ENCODE measurements at places on chromosomes 12 and 14.

DNA sequence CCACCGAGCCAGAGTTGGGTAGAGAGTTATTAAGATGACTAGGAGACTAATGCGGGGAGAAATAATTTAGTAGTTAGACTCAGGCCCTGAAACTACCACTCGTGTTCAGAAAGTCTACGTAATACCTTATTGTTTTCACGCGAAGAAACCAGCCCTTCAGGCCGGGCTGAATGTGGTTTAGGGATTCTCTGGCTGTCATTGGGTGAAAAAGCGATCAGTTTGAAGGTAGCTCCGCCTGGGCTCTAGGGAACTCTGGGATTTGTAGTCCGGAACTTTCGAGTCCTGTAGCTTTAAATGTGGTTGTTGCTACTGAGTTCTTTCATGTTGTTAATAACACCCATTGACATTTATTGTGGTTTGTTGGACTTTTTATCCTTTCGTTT is 549 bp upstream of the WDR89 start:
- peak; percentile 84 for ATAC-seq

- no peak for ATAC-seq
These were observed 18.6 kb upstream of the CRIP2 start for GRCh38 chr14:105455766-105456660.

DNA sequence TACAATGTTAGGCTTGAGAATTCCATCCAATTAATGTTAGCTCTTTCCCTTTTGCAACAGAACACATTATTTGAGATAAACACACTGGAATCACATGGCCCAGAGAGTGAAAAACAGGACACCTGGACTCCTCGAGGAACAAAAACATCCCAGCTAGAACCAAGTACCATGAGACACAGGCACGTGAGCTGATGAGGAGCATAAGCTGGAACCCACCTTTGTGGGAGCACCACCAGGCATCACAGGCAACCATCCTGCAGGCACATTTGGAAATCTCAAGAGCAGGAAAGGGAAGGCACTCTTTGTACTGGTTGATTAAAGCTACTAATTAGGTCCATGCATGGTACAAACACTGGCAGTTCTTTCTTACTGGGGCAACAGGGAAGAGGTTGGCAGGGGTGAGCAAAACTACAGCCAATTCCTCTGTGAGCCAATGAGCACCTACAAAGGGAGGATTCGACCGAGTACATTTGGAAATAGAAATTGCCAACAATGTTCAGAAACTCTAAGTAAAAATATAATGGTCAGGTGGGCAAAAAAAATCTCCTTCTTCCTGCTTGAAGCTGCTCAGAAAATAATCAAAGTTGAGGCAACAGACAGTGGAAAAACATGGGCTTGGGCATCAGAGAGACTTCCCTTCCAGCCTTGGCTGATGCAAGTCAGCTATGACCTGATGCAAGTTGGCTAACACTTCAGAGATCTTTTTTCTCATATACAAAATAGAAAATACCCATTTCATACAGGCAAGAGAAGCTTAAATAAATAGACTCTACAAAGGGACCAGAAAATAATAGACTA is 216.7 kb downstream of the NUAK1 start:
- no peak for ATAC-seq

GRCh38 chr12:110343114-110343513 is 60.4 kb downstream of the ANAPC7 start:
- ATAC-seq: no peak

- ATAC-seq: no peak
These were observed 39.7 kb downstream of the PSMA6 start for GRCh38 chr14:35331605-35332516.

GRCh38 chr14:51283402-51284085 is 43.5 kb downstream of the TMX1 start:
- peak; percentile 76 for ATAC-seq

GRCh38 chr12:93009533-93009932 is 80.4 kb upstream of the EEA1 start:
- no peak for ATAC-seq

DNA sequence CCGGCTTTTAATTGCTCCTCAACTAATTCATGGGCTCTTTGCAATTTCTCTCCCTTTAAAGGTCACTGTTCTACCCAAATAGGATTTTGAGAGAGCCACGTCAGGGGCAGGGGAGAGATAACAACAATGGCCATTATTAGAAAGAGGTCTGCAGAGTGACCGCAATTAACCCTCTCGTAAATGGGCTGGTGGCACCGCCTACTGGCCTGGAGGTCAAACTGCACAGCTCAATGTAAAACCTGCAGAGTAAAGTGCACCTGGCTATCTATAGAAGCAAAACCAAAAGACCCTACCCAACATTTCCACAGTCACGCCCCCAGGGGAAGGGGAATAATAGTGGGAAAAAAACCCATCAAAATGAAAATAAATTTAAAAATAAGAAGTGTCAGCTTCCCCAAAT is 21.6 kb upstream of the CLEC4E start:
- no peak for ATAC-seq

DNA sequence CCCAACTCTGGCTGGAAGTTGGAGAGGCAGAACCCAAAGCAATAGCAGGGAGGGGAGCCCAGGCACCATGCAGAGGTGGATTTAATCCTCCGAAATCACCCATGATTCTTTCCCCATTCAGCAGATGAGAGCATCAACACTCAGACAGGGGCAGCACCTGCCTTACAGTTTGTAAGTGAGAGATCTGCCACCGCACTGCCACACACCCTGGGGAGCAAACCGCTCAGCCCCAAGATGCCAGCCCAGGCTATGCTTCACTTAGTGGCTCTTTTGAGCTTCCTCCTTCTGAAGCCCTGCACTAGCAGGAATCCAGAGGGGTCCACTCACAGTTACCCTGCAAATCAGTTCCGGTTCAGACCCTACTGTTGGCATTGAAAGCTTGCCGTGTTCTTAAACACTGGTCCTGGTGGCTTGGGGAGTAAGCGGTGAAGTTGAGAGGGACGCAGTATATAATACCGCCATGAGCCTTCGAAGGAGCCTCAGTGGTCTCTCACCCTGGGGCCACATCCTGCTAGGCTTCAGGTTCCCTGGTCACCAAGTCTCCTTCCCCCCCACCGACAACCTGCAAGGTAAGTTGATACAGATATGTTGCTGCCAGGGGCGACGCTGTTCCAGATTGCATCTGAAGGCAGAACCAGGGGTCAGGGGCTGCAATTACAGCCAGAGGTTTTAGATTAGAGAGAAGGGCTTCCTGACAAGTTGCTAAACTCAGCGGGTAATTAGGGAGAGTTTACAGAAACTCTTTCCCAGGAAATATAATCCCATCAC is 72.0 kb upstream of the CCND2 start:
- ATAC-seq: no peak

DNA sequence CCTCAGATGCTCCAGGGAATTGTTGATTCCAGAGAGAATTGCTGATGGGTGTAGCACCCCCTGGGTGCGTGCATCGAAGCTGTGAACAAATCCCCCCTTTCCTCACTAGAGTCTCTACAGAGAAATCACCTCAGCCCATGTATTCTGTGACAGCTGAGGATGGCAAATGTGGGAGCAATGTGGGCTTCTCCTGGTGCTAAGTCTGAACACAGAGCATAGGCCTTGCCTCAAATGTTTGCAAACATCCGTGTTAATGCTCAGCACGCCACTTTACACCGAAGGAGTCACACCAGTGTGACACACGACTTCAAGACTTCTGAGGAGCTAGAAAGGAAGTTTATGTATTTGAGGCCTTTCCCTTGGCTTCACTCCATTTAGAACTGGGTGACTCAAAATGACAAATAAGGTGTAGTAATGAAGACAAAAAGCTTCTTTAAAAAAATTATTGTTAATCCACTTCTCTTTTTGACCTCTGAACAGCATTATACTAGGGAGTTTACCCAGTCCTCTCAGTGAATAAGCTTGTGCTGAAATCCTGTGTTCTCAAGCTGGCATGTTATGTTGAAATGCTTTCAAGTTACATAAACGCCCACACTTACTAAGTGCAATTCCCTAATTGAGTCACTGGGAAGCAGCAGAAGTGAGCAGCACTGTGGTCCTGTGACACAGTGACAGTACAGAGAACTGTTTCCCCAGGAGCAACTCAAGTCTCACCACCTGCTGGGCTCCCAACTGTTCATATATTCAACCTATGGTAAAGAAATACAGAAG is 92.9 kb downstream of the FAR2 start:
- peak; percentile 92 for ATAC-seq

GRCh38 chr14:92939699-92940098 is 16.7 kb downstream of the CHGA start:
- no peak for ATAC-seq

DNA sequence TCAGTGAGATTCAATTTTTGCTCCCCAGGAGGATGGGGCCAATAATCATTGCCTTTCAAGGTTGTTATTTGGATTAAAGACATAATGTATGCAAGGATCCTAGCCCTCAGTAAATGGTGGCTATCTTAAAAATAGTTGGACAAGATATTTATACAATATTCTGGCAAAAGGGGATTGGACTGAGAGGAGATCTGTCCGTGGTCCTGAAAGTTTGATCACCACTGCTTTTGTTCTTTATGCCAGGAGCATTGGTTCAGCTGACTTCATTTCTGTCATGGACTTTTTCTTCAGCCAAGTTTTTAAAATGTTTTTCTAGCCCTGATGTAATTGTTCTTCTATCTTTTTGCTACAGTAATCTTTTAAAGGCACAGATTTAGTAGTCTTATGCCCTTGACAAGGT is 70.2 kb upstream of the TCL1A start:
- ATAC-seq: no peak

GRCh38 chr14:103880348-103881267 is 33.2 kb upstream of the PPP1R13B start:
- ATAC-seq: peak; percentile 72

GRCh38 chr12:130993759-130994670 is 40.3 kb downstream of the ADGRD1 start:
- ATAC-seq: no peak

GRCh38 chr14:93895023-93895604 is 32.0 kb upstream of the FAM181A start:
- ATAC-seq: no peak

DNA sequence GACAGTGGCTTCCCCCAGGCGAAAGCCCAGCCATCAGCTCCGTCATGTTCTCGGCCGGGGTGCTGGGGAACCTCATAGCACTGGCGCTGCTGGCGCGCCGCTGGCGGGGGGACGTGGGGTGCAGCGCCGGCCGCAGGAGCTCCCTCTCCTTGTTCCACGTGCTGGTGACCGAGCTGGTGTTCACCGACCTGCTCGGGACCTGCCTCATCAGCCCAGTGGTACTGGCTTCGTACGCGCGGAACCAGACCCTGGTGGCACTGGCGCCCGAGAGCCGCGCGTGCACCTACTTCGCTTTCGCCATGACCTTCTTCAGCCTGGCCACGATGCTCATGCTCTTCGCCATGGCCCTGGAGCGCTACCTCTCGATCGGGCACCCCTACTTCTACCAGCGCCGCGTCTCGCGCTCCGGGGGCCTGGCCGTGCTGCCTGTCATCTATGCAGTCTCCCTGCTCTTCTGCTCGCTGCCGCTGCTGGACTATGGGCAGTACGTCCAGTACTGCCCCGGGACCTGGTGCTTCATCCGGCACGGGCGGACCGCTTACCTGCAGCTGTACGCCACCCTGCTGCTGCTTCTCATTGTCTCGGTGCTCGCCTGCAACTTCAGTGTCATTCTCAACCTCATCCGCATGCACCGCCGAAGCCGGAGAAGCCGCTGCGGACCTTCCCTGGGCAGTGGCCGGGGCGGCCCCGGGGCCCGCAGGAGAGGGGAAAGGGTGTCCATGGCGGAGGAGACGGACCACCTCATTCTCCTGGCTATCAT is 663 bp downstream of the PTGER2 start:
- peak; percentile 25 for ATAC-seq

DNA sequence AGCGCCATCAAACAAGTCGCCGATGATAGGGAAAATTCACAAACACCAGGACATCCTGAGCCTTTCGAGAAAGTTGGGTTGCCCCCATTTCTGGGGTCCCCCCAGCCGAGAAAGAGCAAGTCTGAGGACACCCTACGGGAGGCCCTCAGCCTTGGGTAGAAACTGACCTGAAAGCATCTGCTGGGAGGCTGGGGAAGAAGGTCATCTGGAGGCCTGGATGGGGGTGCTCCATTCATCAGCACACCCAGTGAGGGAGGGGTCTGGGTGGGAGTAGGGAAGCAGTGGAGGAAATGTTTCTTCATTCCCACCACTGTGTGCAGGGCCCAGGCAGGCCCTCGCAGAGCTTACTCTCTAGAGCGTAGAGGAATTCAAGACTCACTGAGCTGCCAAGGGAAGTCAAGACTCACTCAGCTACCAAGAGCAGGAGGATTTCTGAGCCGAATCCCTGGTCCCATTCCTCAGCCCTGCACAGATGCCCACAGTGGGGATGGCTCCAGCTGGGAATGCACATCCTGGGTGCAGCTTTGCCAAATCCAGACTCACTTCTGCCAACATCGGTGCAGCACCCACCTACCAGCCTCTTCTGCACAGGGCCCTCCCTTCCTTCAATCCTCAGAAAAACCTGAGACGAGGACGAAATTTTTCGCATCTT is 38.1 kb downstream of the DIO3 start:
- no peak for ATAC-seq

DNA sequence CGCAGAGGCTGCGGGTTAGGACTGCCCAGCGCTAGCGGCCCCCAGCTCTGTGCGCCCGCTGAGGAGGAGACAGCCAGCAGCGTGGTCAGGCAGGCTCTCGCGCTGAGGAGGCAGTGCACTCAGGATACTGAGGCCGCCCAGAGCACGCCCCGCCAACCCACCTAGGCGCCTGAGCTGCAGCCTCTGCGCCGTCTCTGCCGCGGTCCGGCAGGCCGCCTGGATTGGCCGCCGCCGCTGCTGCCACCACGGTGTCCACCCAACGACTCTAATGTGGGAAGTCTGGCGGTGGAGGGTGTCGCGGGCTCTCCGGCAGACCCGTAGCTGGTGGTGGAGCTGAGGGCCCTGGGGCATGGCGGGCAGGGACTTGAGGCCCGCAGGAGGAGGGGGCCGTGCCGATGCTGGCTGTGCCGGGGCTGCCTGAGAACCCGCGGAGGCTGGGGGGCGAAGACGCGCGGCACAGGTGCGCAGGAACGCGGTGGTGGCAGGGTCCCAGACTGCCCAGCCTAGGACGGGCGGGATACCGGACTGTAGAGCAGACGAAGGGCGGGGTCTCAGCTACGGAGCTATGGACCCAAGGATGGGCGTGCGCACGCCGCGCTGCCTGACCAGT is 69.9 kb downstream of the ASCL4 start:
- no peak for ATAC-seq

DNA sequence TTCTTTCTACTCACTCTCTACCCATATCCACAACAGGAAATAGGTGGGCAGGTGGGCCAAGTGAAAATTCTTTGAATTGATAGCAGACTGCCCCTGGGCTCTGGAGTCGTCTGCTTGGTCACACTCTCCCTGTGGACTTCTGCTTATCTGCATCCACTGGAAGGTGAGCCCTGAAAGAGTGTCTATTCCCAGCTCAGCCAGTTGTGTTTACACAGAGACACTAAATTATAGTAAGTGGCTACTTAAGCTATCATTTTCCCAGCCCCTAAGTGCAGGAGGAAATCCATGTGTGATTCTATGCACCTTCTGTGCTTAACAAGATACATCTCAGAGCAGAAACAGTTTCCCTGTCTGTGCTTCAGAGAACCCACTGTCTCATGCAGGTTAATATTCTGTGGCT is 338.4 kb downstream of the FUT8 start:
- ATAC-seq: no peak

- no peak for ATAC-seq
These were observed 383.1 kb downstream of the EGLN3 start for GRCh38 chr14:33567731-33568130.

- no peak for ATAC-seq
These were observed 107.9 kb upstream of the PLEKHA5 start for GRCh38 chr12:19021646-19022045.

All from gastroesophageal sphincter (tissue), 4 donors.